Glutamatergic neuron (in vitro differentiated cells): ENCODE measurements at places on chromosomes 3 and 15.
A peak's percentile ranks its signal among the peaks of the same experiment; 100 is the strongest.

- no peak for DNase-seq
These were observed 511.3 kb downstream of the DIPK2A start for GRCh38 chr3:144482876-144483275.

DNA sequence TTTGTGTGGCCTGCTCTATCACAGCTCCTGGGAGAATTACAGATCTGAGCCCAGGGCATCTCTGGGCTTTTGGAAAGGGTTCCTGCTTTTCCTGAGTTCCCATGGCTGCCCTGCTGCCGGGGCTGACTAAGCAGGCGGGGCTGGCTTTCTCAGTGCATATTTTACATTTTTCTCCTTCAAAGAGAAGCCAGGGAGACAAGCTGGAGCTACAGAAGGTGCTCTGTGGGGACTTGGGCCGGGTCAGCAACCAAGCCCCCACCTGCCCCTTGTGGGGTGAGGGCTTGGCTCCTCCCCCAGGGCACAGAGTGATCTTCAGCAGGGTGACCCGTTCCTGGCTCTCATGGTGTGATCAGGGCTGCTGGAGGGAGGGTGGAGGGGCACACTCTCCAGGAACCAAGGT, 17.4 kb downstream of the ABTB1 start:
- DNase-seq: peak; percentile 8

DNA sequence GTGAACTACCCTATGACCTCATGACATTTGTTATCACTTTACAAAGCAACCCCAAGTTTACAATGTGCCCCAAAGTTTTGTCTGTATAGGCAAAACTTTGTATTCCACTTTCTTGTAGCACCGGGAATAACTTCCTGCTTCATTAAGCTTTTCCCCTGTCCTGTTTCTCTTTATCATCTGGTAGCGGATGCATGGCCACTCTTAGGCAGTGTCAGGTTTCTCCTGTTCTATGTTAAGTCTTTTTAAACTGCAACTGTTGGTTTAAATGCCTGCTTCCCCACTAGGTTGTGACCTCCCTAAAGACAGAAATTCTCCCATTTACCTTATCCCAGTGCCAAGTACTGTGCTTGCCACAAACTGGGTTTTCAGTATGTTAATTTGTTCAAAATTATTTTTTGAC, 433.6 kb upstream of the DPH6 start:
- no peak for DNase-seq

DNA sequence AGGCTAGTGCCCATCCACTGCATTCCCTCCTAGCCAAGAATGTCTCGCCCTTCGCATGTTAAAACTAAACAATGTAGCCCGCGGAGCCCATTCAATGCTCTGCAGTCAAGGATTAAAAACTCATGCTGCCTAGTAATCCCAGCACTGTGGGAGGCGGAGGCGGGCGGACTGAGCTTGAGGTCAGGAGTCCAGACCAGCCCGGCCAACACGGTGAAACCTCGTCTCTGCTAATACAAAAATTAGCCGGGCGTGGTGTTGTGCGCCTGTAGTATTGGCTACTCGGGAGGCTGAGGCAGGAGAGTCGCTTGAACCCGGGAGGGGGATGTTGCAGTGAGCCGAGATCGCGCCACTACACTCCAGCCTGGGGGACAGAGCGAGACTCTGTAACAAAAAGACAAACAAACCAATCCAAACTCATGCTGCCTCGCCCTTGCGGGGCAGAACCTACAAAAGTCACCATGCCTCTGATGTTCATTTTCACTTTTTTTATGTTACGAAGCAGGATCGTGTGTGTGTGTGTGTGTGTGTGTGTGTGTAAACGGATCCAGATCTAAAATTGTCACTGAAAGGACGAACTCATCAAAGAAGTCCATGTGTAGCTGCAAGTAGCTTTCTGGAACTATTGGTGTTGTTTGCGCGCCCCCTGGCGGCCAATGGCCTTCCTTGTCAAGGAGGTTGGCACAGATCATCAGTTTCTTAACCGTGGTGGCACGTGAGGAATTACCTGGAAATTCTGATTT, 54.8 kb upstream of the SPESP1 start:
- peak; percentile 95 for DNase-seq

DNA sequence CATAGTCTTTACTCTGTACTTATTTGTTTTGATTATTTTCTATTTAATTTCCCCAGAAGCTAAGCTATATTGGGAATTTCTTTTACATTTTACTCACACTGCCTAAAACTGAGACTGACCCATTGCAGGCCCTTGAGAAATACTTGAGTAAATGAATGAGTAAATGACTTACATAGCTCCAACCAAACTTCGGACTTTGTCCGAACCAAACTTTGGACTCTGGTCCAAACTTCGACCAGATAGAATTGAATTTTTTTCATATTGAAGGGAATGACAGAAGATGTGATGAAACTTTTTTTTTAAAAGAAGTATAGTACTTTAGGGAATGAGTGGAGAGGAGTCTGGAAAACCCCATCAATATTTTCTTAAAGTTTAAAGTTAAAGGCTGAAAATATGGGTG, 75.6 kb upstream of the MYRIP start:
- no peak for DNase-seq

DNA sequence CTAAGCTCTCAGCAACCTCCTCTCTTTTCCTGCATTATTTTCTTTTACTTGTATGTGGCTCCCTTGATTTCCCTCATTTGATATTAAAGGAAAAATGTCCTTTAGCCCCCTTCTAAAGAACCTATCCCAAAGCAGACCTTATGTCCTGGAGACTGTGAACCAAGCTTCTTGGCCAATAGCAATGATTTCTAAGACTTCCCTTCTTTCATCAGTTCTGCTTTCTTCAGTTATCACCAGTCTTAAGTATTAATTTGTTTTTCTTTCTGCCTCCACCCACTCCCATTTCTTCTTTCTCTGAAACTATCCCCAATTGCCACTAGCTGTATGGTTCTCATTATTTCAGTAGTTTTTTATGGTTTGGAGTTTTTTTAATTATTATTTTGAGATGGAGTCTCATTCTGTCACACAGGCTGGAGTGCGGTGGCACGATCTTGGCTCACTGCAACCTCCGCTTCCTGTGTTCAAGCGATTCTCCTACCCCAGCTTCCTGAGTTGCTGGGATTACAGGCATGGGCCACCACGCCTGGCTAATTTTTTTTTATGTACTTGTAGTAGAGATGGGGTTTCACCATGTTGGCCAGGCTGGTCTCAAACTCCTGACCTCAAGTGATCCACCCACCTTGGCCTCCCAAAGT, 12.1 kb downstream of the TMOD3 start:
- DNase-seq: no peak

GRCh38 chr3:184016811-184017671, 643 bp downstream of the ABCC5 start:
- DNase-seq: peak; percentile 77

GRCh38 chr3:112647122-112647521, 6.2 kb upstream of the CCDC80 start:
- DNase-seq: no peak

DNA sequence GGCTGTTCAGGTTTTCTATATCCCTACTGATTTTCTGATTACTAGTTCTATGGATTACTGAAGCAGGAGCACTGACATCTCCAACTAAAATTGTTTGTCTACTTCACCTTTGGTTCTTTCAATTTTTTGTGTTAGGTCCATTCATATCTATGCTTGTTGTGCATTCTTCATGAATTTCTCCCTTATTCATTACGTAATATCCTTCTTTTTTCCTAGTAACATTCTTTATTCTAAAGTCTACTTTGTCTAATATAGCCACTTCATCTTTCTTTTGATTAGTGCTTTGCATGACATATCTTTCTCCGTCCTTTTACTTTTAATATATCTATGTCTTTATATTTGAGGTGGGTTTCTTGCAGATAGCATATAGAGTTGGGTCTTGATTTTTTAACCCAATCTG, 116.3 kb upstream of the BHLHE40 start:
- no peak for DNase-seq

- no peak for DNase-seq
These were observed 77.1 kb upstream of the UBE2E1 start for GRCh38 chr3:23728601-23729117.

DNA sequence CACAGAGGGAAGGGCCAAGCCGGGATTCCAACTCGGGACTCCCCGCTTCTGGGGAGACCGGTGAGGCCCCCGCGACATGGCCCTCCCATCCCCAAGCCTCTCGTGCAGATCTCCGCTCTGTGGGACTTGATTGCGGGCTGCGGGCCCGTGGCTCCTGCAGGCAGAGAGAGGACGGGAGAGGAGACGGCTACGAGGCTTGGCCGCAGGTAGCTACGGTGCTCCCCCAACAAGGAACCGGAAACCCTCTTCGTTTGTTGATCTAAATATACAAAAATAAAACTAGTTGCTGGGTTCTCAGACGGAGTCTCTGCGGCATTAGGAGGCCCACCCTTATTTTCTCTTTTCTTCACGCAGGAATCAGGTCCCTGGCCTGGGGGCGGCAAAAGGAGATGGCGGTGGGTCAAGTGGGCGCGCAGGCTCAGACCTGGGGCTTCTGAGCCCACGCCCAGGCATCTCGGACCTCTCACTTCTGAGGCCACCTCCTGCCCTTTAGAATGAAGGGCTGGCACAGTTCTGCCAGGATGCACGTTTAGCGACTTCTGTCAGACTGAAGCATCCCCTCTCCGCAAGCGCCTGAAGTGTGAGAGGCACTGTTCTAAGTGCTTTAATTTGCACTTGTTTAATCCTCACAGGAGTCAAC, 10.9 kb downstream of the GNB5 start:
- no peak for DNase-seq

DNA sequence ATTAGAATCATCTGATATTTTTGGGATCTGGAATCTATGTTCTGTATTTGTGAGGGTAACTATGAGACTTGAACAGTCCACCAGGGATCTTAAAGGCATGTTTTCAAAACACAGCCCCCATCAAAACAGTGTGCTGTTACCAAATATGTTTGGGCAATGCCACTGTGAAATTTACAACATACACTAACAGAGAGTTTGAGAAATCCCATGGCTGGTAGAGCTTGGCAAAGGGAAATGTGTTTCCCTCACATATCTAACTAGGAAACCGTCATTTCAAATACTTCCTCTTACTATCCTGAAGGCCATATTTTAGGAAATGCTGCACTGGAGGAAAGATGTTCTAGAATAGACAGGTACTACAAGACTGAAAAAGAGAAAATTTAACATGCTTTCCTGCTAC, 607.4 kb downstream of the FHIT start:
- DNase-seq: no peak

- DNase-seq: no peak
These were observed 15.3 kb upstream of the RPL32 start for GRCh38 chr3:12856626-12857025.

- DNase-seq: no peak
These were observed 21.5 kb downstream of the CFAP161 start for GRCh38 chr15:81155375-81156218.

- DNase-seq: no peak
These were observed 18.7 kb upstream of the DCBLD2 start for GRCh38 chr3:98920166-98920565.

DNA sequence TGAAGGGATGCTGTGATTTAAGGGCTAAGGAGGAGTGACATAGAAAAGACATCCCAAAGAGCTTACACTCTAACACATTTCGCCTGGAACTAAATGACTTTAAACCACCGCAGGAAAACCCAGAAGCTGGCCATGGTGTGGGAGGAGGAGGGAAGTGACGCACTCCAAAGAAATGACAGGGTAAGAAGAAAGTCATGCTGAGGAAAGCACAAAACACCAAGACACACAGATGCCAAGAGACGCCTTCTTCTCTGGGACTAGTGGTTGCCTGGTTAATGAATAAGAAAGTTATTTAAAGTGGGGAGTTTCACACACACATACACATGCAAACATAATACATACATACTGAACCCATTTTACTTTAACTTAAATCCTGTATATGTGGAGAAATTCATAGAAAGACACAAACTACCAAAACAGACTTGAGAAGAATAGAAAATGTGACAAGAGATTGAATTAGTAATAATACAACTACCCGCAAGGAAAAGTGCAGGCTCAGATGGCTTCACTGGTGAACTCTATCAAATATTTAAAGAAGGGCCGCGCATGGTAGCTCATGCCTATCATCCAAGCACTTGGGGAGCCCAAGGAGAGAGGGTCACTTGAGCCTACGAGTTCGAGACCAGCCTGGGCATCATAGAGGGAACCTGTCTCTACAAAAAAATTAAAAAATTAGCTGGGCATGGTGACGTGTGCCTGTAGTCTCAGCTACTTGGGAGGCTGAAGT, 125.5 kb downstream of the NSMCE3 start:
- no peak for DNase-seq

DNA sequence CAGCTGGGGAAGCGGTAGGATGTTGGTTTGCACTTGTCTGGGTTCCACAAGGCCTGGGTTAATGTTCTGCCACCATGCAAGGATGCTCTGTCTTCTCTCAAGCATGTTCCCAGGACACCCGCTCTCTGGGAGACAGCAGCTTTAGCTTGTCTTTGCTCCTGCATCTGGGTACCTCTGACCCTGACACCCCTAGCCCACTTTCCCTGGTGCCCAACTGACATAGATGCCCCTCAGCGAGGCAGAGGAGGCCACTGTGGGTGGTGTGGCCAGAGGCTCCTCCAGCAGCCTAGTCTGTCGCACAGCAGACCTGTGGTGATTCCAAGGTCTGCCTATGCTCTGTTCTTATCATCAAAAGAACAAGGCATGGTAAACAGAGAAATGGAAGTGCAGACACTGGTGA, 83.6 kb upstream of the ALDH1L1 start:
- DNase-seq: no peak

DNA sequence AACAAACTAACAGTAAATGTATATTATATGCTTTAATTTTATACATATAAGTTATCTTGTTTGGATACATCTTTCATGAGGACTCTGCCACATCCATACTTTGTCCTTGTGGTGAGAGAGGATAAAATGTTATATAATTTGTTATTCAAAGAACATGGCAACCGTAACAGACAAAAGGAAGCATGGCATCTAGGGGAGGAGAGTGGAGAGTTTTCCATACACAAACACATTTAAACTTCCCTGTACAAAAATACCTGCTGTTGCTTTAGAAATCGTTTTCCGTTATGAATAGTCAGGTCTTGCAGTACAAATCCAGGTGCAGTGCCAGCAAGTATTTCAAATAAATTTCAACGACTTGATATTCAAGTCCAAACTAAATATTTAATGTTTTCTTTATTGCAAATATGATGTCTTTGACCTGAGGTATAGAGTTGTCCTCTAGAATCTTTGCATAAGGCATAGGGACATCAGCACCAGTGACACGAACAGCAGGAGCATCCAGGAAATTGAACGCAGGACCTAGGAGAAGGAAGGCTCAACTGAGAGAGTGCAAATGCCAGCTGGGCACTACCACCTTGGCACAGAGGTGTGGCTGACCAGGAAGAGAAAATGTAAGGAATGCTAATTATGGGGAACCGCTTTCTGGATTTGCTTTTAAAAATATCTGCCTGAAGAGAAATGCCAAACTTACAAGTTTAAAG, 5.8 kb downstream of the PDHB start:
- no peak for DNase-seq
